ENCODE measurements at places on chromosomes 2 and 18. TPM values are rescaled to one million over a fixed set of nuclear protein-coding genes. Genes with fewer than 3 reads are reported as not detected.

DOK6 gene
- total RNA-seq, result not detected

MSTN gene
- total RNA-seq, result not detected

TSHZ1 gene
- total RNA-seq, result 11.5 TPM

GRCh38 chr18:48557640-48558174, 18.9 kb downstream of the CTIF start:
- H3K36me3 ChIP-seq, result no peaks in the 10 kb centered on the region
- no peak overlapping the region for H3K27ac ChIP-seq
- H3K27me3 ChIP-seq, result no peaks in the 10 kb centered on the region

SPATA3 gene
- total RNA-seq, result not detected

TNS1 gene
- 0.91 TPM for total RNA-seq

FER1L5 gene
- not detected for total RNA-seq

DNA sequence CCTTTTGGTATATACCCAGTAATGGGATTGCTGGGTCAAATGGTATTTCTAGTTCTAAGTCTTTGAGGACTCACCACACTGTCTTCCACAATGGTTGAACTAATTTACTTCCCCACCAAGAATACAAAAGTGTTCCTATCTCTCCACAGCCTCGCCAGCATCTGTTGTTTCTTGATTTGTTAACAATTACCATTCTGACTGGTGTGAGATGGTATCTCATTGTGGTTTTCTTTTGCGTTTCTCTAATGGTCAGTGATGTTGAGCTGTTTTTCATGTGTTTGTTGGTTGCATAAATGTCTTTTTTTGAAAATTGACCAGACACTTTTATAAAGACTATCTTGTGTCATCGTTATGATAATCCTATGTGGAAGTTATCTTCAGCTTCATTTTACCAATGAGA, 16.0 kb upstream of the ATP8B1 start:
- no peak overlapping the region for H3K4me3 ChIP-seq
- no peaks in the 10 kb centered on the region for H3K36me3 ChIP-seq
- DNase-seq, result no peak
- peaks cover 9% of the 10 kb centered on the region for H3K27me3 ChIP-seq
- H3K27ac ChIP-seq, result no peak overlapping the region

- no peaks in the 10 kb centered on the region for H3K36me3 ChIP-seq
- H3K4me1 ChIP-seq, result peaks cover 3% of the 10 kb centered on the region
- H3K27ac ChIP-seq, result no peak overlapping the region
- H3K27me3 ChIP-seq, result peaks cover 40% of the 10 kb centered on the region
- H3K4me3 ChIP-seq, result no peak overlapping the region
Observed at GRCh38 chr18:9846162-9846925, 39.4 kb upstream of the TXNDC2 start.

CYTIP gene
- total RNA-seq, result 206 TPM

Data from activated T-helper 2 cell treated with anti-CD3 and anti-CD28 coated beads, Interferon-gamma antibody, Interleukin-2, Interleukin-4, amounts not matched to agents 10 μg/mL and 5 μg/mL and 100 μg/mL, durations not matched to agents 14 hours and 24 hours and 36 hours (primary cell).